ENCODE measurements at places on chromosomes 5 and 9.

DNA sequence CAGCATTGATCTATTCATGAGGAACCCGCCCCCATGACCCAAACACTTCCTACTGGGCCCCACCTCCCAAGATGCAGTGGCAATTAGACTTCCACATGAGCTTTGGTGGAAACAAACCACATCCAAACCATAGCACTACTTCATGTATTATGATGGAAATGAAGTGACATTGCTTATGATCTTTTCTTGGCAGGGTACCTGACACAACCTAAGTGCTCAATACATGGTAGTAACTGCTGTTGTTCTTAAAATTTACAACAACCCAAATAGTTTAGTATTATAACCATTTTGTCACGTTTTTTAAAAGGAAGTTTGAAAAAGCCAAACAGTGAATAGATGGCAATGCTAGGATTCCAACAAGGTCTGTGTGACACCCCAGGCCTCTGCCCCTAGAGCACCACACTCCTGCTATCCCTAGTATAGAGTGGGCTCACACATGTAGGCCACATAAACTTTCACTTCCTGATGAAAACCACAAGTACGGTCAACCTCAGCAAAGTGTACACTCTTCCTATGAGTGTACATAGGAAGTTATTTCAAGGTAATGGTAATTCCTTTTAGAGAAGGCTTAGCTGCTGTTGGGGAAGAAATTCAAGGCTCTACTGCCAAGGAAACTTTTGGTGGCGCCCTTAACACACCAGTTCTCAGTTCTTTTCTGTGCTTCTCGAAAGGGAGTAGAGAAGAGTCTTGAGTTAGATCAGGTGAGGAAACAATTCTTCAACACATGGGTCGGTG is 97.6 kb downstream of the ARSB start:
- DNase-seq: no peak

DNA sequence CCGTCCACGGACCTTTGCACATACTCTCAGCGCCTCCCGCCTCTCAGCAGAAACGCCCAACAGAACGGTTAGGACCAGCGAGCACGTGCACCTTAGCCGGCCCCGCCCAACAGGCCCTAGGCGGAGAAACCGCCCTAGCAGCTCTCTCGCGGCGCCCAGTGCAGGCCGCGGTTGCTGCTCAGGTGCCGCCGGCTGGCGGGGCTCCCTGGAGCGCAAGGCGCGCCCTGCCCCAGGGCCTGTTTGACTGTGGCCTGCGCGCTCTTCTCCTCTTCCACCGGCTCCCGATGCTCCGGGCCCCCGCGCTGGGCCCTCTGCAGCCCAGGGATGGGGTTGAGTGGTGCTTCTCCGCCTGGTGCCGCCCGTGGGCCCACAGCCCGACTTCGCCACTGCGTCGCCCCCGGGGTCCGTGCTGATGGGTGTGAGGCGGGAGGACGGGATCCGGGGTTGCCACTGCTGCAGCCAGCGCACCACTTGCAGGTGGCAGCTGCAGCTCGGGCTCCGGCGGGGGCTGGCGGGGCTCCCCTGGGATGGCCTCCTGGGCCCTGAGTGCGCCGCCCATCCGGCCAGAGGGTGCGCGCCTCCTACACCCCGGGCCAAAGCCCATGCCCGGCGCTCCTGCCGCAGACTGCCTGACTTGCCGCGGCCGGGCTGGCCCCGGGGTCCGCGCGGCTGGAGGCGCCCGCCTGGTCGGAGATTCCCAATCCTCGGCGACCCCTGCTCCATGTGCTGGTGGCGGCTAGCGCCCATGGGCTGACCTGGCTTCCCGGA is 1889.4 kb upstream of the CDH9 start:
- no peak for DNase-seq

DNA sequence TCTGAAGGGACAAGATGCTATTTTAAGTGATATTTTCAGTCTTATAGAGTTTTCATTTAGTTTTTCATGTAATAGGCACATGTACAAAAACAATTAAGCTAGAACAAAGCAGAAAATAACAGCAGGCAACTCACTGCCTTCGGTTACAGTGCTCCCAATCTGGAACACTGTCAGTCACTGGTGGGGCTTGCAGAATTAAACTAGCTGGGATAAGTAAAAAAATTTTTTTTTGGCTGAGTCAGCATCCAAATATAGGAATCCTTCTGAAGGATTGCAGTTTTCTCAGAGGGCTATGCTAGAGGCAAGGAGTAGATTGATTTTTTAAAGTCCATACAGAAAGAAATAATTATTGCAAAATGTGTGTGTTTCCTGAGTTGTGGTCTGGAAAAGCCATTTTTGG is 250.2 kb upstream of the RFX3 start:
- DNase-seq: no peak

GRCh38 chr9:10059044-10059443 is 553.8 kb downstream of the PTPRD start:
- DNase-seq: no peak

GRCh38 chr5:61048534-61048933 is 103.5 kb downstream of the NDUFAF2 start:
- DNase-seq: no peak

GRCh38 chr5:150131461-150131860 is 24.2 kb downstream of the PDGFRB start:
- DNase-seq: no peak

DNA sequence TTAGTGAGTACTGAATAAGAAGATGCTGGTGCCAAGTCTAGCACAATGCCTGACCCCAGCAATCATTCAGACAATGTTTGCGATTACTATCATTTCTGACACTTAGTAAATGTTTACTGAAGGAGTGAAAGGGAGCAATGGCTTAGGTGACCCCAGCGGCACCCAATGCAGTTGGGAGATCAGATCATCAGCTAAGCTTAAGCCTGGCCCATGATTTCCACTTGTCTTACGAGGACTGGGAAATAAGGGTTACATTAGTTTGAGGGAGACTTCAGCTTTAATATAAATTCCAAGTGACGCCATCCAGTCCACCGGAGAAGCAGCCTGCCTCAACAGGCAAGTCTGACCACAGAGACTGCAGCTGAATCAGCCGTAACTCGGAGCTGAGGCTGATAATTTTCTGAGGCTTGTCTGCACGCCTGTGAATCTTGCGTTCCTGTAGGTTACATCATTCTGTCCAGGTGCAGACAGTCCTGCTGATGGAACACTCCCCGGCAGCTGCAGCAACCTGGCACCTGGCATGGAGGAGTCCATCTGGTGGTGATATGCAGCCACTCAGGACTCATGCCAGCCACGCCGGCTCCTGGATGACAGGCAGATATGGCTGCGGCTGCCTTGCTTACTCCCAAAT is 34.9 kb upstream of the FGF1 start:
- DNase-seq: no peak

DNA sequence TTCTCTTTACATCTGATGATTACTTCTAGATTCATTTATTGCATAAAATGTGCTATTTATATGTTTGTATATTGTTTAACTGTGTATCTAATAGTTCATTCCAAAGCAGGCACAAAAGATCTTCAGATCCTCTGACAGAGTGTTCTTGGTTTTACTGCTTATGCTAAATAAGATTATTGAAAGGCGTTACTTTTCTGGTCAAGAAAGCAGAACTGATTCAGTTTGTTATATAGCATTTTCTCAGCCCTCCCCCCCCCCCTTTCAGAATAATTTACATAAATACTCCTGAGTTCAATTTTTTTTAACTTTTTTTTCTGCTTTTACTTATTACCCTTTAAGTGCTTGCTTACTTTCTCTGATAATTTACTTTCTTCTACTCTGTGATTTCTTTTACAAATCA is 15.4 kb downstream of the CDC42SE2 start:
- DNase-seq: no peak

DNA sequence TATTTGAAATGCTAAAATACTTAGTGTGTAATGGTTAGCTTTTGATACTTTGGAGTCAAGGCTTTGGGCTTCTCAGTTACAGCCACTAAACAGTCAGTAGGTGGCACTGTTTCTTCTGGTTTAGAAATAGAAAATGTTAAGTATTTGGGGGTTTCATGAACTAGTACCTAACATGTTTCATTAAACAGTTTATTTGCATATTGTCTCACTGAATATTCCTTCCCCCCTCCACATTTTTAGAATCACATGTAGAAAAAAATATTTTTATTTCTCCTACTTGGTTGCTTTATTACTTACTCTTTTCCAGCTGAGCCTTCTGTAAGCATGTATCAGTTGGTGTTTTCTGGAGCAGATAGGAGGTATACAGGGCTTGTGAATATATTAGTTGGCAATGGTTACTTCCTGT is 48.0 kb downstream of the IPO11 start:
- no peak for DNase-seq

GRCh38 chr9:134942788-134943184 is 25.1 kb upstream of the FCN1 start:
- DNase-seq: no peak

DNA sequence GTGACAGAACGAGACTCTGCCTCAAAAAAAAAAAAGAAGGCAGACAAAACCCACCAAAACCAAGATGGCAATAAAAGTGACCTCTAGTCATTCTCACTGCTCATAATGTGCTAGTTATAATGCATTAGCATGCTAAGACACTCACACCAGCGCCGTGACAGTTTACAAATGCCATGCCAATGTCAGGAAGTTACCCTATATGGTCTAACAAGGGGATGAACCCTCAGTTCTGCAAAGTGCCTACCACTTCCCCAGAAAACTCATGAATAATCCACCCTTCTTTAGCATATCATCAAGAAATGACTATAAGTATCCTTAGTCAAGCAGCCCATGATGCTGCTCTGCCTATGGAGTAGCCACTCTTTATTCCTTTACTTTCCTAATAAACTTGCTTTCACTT is 4.7 kb upstream of the BICD2 start:
- DNase-seq: no peak

GRCh38 chr9:38384990-38385848 is 7.3 kb upstream of the ALDH1B1 start:
- DNase-seq: no peak

GRCh38 chr5:75037106-75037505 is 15.3 kb downstream of the GCNT4 start:
- peak; percentile 13 for DNase-seq

GRCh38 chr5:53545744-53546143 is 14.7 kb upstream of the NDUFS4 start:
- DNase-seq: no peak

DNA sequence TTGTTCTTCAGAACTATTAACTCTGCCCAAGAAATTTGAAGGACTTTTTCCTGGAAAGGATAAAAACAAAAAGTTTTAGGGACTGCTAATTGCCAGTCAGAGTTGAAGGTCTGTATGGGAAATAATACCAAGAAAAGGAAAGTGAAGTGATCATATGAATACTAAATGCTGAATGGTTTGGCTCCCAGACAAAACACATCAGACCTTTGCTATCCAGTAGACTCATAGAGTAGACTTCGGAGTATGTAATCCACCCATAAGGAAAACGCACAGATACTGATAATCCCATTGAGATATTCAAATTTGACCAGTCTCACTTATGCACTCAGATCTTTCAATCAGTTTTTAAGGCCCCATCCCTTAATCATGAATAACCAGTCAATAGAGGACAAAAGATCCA is 319.0 kb upstream of the PTGER4 start:
- no peak for DNase-seq

DNA sequence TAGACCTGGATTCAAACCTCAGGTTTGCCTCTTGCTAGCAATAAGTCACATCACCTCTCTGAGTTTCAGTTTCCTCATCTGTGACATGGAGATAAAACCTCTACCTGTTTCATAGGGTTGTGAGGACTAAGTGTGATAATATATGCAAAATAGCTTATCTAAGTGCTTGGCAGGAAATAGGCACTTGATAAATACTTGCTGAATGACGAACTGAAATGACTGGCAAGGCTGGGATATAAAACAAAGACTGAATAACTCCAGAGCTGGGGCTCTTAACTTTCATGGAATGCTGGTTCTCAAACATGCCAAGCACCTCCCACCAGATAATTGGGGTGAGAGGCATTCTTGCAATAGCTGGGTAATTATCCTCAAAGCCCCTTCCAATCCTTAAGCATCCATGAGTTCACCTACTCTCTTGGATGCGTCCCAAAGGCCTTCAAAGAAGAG is 87.6 kb downstream of the ADRB2 start:
- DNase-seq: no peak

DNA sequence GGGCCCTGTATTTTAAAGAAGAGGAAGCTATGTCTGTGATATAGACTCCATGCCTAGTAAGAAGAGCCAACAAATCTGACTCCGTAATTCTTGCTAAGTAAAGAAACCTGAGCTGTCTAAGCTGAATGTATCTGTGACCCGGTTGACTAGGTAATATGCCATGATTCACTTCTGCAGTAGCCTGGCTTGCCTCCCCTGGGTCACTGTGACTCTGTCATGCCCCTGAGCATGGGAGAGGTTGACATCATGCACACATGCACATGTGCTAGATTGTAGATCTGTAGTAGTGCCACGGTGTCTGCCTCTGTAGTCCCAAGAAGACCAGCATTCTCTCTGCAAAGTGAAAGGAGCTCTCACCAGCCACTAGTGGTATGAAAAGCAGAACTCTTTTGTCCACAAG is 9.1 kb downstream of the SLC22A5 start:
- no peak for DNase-seq

GRCh38 chr5:121982146-121982892 is 20.5 kb downstream of the SRFBP1 start:
- no peak for DNase-seq

DNA sequence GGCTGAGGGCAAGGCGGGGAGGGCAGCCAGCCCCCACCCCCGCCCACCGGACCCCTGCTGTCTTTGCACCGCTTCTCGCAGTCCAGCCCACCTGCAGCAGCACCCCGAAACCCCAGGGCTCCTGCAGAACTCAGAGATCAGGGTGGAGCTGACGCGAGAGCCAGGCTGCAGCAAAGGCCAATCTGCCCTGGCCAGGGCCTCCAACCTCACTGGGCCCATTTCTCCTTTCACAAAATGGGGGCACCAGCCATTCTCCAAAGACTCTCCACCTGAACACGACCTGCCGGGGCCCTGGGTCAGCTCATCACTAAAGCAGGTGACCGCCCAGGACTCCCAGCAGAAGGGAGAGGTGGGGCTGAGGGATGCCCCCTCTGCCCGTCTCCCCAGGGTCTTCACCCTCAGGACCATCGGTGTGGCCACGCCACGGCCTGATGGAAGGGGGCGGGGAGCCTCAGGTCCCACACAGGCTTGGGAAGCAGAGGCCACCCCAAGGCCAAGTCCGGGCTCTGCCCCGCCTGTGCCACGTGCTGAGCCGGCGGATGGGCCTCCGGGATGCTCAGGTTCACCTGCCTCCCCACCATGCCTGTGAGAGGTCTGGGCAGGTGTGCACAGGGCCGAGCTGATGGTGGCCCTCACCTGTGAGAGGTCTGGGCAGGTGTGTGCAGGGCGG is 13.1 kb downstream of the NACC2 start:
- no peak for DNase-seq

- DNase-seq: no peak
These were observed 41.6 kb upstream of the SPATA31D4 start for GRCh38 chr9:81886665-81887064.

DNA sequence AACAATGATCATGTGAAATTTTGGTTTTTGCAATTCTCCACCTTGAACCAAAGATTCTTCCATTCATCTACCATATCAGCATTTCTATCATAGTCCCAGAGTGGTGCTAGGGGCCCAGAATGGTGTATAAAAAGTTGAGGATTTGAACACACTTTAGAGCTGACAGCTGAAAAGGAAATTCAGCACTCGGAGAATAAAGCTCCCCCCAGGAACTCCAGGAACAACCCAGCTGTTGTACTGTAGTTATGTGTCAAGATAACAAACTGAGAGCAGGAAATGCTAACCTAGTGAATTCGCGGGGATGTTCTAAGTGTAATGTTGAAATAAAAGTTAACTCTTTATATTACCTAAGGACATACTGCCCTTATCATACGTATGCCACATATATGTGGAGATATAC is 216.7 kb downstream of the NFIB start:
- DNase-seq: no peak

GRCh38 chr5:120479066-120479465 is 15.0 kb downstream of the PRR16 start:
- DNase-seq: no peak

GRCh38 chr9:80501635-80502034 is 929.9 kb downstream of the TLE4 start:
- DNase-seq: no peak
